ENCODE measurements at places on chromosomes 12 and 14.

- DNase-seq = no peak
These were observed 20.5 kb downstream of the ACTN1 start for GRCh38 chr14:68958553-68958952.

DNA sequence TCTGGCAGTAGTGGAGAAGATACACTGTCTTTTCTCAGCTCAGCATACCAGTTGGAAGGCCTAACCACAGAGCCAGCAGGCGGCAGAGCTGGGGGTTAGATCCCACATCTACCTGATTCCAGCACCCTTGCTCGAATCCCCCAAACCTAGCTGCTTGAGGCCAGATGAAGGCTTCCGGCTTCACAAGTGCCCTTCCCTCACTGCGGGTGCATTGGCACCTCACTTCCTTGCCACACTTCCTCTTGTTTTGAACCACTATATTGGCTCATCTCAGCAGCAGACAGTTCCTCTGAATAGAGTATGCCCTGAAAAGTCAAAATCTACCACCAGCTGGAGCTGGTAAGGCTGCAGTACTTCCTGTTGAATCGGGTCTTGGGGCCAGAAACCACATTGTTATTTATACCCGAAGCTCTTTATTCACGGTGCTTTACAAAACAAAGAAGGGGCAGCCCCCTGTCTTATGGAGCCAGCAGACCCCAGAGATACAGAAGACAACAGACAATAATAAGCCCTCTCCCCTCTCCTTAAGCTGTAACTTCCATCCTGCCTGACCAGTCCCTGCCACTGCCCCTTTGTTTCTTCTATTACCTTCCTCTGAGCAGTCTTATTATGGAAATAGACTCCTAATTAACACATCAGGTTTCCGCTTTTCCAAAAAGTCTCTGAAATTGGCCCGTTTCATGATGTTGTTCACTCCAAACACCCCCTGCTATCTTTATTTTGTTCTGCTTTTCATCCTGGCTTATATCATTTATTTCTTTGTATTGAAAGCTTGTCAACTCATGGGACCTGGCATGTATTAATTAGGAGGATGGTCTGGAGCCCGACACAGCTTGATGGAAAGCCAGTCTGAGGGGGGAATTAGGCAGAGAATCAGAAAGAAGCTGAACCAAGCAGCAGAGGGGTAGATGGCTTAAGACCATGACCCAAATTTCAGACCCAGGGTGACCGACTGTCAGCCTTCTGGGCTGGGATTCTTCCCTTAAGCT, 233.5 kb downstream of the EFCAB11 start:
- DNase-seq = peak; percentile 53

GRCh38 chr14:62739647-62740046, 305.6 kb downstream of the KCNH5 start:
- no peak for DNase-seq

DNA sequence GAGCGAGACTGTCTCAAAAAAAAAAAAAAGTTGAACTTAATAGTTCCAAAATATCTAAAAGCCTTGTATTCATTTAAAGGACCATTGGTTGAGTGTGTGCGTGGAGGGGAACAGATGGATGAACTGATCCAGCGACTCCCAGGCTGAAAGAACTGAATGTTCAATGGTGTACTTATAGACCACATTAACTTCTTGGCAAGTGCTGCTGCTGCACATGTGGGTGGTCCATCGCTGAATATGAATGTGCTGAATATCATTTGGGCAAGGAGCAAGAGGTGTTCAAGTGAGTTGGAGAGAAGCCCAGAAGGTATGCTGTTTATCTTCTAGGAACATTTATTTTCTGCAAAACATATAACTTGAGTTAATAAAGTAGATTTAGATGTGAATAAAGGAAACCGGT, 289.0 kb upstream of the RPL10L start:
- DNase-seq = no peak

- DNase-seq = no peak
These were observed 14.0 kb downstream of the CCDC62 start for GRCh38 chr12:122788387-122788786.

GRCh38 chr12:28800129-28800528, 348.9 kb upstream of the FAR2 start:
- no peak for DNase-seq

DNA sequence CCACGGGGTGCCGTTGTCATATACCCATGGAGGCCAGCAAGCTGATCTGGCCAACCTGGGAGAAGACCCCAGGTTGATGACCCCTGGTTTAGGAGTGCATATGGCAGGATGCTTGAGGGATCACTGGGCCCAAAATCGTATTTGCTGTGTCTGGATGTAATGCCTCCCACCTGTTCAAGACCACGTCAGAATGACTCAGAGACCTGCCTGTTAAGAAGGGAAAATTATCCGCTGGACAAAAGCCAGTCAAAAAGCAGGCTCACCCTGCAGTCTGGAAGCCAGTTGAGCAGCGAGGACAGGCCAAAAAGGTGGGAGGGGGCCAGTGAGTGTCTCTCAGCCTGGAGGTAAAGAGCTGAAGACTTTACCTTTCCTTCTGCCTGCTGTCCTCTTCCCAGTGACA, 449.2 kb downstream of the DPF3 start:
- DNase-seq = no peak

DNA sequence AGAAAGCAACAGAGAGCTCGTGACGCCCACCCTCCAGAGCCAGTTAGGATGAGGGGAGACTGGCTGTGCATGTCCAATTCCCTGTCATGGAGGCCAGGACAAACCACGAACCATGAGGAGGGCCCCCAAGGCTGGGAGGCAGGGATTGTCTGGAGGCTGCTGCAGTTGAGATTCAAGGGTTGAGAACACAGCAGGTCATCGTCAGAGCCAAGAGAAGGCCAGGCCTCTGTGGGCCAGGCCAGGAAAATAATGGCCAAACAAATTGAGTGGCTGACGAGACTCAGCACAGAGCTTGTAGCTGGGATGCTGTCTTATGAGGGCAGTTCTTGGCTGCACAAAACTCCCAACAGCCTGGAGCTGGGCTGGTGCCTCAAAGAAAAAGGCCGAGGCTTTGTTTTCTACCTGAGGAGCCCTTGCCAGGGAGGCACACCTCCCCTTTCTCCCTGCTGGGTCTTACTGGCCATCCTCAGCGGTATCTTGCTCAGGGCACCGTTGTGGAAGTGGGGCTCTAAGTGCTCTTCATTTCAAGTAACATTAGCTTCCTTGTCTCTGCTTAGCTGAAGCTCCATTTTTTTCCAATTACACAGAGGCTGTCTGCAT, 665.9 kb downstream of the BCL11B start:
- DNase-seq = no peak

GRCh38 chr14:99441918-99442317, 38.7 kb downstream of the SETD3 start:
- no peak for DNase-seq

GRCh38 chr12:46553911-46554310, 181.3 kb upstream of the SLC38A2 start:
- DNase-seq = no peak

- DNase-seq = no peak
These were observed 26.9 kb downstream of the FIGNL2 start for GRCh38 chr12:51821440-51822260.

- peak; percentile 38 for DNase-seq
These were observed 421 bp upstream of the ACADS start for GRCh38 chr12:120725151-120725658.

DNA sequence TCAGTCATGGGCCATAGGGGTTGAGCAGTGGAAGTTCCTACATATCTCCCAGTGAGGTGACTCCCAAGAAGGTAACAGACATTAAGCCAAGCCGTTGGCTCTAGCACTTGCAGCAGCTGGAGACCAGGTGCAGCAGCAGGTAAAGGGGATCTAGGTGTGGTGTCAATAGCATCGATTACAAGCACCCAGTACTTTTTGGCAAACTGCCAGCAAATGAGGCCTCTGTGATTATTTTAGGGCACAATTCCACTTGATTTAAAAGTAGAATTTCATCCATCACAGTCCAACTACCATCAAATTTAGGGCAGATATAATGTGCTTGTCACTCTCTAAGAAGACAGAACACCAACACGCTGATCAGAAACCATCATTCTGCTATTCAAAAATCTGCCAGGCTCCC, 224.1 kb upstream of the EGLN3 start:
- no peak for DNase-seq

- DNase-seq = no peak
These were observed 57.1 kb upstream of the SLCO1B1 start for GRCh38 chr12:21073822-21074460.

DNA sequence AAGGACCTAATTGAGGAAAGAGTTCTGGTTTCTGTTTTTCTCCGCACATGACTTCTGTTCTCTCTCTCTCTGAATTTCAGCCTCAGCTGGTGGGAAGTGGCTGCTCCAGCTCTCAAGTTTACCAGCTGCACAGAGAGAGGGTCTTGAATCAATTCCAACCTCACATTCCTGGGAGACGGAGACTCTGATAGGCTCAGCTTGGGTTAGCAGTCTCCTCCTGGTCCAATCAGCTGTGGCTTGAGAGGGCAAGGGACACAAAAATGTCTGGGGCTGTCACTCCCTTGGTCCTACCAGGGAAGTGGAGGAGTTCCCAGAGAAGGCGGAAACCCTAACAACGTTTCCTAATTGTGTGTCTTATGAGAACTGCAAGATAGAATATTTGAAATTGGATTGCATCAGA, 7.0 kb downstream of the CCDC63 start:
- no peak for DNase-seq

- DNase-seq = no peak
These were observed 907.6 kb upstream of the SEL1L start for GRCh38 chr14:82441270-82441669.

DNA sequence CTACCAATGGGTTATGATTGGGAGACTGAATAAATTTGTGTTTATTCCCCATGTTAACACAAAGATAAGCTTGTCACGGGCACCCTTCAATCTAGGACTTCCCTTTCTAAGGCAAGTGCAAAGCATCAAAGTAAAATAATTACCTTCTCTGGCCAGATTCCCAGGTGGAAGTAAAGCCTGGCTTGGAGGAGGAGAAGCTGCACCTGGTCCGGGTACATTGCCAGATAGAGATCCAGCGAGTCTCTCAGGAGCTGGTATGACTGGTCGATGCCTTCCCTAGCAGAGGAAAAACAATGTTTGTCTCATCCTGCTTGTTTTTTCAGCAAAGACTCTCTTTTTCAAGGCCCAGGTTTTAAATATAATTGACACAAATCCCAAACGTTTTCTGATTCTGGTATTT, 24.9 kb downstream of the FBXO21 start:
- no peak for DNase-seq

- no peak for DNase-seq
These were observed 173.7 kb downstream of the STXBP6 start for GRCh38 chr14:24875991-24876878.

DNA sequence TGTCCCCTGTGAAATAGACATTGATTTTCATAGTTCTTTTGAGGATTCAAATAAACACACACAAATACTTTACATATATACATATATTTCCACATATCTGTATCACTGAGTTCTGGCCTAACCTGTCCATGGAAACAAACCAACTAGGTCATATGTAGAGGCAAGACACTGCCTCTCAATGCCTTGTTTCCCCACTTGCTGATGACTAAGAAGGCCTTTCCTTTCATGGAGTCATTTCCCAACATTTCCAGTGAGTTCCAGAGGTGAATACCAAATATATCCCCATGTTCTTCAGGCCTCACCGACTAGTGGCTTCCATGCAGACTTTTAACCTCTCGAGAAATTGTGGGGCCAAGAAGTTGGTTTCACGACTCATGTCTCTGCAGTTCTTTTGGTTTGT, 120.8 kb downstream of the DNAI7 start:
- no peak for DNase-seq

DNA sequence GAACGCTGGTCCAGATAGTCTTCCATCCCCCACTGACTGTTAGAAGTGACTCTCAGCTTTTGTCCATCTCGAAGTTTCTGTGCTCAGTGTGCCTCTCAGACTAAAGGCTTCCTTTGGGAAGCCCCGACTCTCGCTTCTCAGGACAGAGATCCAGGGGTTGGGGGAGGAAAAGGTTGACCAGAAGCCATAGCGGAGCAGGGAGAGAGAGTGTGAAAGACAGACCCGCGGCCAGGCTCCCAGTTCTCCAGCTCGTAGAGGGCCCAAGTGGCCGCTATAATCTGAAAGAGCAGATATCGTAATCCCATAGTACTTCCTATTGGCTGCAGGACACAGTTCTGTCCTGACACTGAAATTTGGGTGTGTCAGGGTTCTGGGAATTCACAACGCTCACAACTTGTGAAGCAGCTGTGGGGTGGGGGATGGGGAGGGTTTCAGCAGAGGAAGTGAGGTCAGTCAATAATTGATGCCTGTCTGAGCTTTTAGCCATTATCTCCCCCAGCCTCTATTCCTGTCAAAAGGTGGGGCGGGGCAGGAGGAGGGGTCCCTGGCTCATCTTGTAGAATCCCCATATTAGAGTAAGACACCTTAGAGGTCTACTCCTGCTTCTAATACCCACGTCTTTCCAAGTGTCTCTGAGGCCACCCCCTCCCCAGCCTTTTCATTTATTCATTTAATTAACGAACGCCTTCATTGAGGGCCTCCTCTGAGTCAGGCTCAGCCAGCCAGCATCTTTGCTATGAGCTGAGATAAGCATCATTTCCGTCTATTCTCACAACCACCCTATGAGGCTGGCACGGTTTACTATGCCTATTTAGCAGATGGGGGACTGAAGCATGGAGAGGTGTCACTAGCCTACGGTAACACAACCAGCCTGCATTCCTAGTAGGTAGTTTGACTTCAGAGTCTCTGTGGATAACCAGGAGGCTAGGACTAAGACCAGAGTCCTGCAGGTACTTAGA, 1.6 kb upstream of the ACVRL1 start:
- DNase-seq = no peak

- DNase-seq = no peak
These were observed 1088.8 kb downstream of the FSCB start for GRCh38 chr14:43418324-43418723.

GRCh38 chr12:98745578-98746391, 100.7 kb downstream of the APAF1 start:
- DNase-seq = no peak

GRCh38 chr14:93126111-93126510, 10.4 kb upstream of the ITPK1 start:
- DNase-seq = no peak

DNA sequence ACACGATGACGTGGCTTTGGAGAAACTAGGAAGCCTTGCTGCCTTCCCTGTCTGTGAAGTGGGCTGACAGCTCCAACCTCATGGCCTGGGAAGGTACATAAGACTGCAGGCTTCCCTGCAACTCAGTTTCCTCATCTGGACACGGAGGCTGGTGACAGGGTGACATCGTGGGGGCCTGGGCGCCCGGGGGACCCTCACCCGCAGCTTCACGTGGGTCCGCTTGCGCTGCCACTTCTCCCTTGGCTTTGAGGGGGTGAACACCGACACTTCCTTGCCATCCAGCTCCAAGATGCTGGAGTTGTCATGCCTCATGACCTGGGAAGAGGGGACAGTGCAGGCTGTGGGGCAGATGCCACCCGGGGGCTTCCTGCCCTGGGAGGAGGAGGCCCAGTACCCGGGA, 7.6 kb downstream of the ARL6IP4 start:
- no peak for DNase-seq

GRCh38 chr14:92207012-92207927, 85.5 kb downstream of the CPSF2 start:
- no peak for DNase-seq

DNA sequence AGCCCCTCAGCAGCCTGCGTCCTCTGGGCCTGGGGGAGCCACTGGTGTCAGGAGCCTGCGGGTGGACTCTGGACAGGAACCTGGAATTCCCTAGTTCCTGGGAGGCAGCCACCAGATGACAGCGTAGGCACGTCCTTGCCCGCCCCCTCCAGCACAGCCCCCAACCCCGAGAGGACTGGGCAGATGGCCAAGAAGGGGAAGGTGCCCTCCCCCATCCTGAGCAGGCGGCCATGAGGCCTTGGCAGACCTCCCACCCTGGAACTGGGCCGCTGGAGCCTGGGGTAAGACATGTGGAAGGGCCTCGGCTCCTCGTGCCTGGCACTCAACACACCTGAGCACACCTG, 60.4 kb upstream of the FBRSL1 start:
- no peak for DNase-seq
